ENCODE measurements at places on chromosomes 3 and 15. TPM values are rescaled to one million over a fixed set of nuclear protein-coding genes. Genes with fewer than 3 reads are reported as not detected.
A peak's percentile ranks its signal among the peaks of the same experiment; 100 is the strongest.

- DNase-seq, result peak; percentile 66
Measured at GRCh38 chr3:38117748-38118420, 19.0 kb downstream of the ACAA1 start.

MUSTN1 gene
- total RNA-seq, result 4.7 TPM

SLC22A14 gene
- 0.46 TPM for total RNA-seq

PLAAT1 gene
- total RNA-seq, result 0.58 TPM
